Heart left ventricle (tissue), 16 donors: ENCODE measurements at places on chromosomes 4 and X.

DNA sequence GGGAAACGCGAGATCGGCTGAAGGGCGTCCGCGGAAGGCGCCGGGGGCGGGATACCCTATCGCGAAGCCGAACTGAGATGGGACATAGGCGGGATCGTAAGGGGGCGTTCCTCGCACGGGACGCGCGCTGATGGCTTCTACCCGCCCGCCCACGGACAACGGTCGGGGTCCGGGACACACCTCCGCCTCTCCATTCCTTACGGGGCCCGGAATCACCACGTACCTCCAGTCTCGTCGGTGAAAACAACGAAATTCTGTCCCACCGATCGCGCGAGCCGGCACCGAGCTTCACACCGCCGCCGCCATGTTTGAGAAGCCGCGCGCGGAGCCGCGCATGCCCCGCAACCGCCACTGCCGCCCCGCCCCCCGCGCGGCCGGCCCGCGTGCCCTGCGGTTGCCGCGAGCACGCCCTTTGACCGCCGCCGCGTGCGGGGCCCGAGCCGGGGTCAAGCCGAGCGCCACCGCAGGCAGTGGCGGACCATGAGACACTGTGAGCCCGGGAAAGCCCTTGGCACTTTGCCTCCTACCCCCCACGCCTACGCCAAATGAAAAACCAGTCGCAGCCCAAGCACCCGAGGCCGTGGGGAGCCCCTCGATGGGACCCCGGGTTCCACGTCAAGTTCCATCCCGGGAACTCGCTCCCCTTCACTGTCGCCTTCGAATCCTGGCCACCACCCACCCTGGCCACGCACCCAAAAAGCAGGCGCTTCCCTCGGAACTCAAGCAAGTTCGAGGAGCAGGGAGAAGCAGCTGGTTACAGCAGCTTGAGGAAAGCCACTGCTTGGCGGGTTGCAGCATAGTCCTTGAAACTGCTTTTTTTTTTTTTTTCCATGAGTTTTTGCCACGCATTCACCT, at the start of gene SCML2:
SCML2 (minus strand) TSS at position 320 of the 855 bp plus-strand sequence. CDS start 20,617 bp downstream, outside the sequence.
- no peaks in the 10 kb centered on the region for H3K4me1 ChIP-seq
- H3K36me3 ChIP-seq, result no peaks in the 10 kb centered on the region

- no peaks in the 10 kb centered on the region for H3K4me1 ChIP-seq
- DNase-seq, result peak; percentile 17
- no peaks in the 10 kb centered on the region for H3K36me3 ChIP-seq
- no peak overlapping the region for H3K27ac ChIP-seq
- H3K27me3 ChIP-seq, result peaks cover 21% of the 10 kb centered on the region
These were observed 9.9 kb downstream of the ZNF157 start for GRCh38 chrX:47380268-47380667.

GRCh38 chr4:73193659-73194058, 64.9 kb downstream of the ANKRD17 start:
- no peak for DNase-seq
- H3K27me3 ChIP-seq, result no peaks in the 10 kb centered on the region
- H3K4me1 ChIP-seq, result no peaks in the 10 kb centered on the region
- H3K4me3 ChIP-seq, result no peak overlapping the region
- H3K27ac ChIP-seq, result no peak overlapping the region

DNA sequence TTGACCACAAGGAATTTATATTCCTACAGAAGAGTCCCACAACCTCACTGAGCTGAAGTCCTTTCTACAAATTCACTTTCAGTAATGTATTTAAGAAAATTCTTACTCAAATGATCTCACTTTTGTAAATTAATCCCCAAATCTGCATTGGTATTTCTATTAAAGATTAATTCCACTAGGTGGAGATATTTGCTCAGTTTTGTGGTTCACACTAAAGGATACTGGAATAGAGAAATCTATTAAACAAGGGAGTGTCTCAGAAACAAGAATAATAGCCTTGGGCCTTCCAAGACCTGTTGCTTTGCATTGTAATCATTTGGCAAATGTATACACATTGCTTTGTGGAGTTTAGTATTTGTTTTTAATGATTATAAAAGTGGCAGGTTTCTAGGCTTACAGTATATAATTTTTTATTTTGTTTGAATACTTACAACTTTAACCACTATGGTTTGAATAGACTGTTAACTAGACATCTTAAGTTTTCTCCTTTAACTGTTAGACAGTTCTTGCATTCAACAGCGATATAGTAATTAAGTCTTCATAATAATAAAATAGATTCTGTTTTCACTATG, 25.9 kb downstream of the CFAP299 start:
- H3K27me3 ChIP-seq, result no peaks in the 10 kb centered on the region
- no peak overlapping the region for H3K27ac ChIP-seq
- H3K4me3 ChIP-seq, result no peak overlapping the region
- no peak for DNase-seq
- no peaks in the 10 kb centered on the region for H3K36me3 ChIP-seq
- no peaks in the 10 kb centered on the region for H3K4me1 ChIP-seq

DNA sequence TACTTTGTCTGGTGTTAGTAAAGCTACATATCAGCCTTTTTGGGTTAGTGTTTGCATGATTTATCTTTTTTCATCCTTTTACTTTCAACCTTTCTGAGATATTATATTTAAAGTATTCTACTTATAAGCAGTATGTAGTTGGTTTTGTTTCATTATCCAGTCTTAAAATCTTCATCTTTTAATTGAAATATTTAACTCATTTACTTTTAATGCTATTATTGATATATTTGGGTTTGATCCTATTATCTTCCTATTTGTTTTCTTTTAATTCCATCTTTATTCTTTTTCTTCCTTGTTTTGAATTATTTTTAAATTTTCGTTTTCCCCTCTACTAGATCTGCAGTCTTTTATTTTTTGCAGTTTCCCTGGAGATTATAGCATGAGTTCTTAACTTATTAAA, 44.0 kb downstream of the CLDN22 start:
- peaks cover 29% of the 10 kb centered on the region for H3K36me3 ChIP-seq
- H3K4me1 ChIP-seq, result no peaks in the 10 kb centered on the region
- DNase-seq, result no peak

- no peaks in the 10 kb centered on the region for H3K27me3 ChIP-seq
- no peak overlapping the region for H3K4me3 ChIP-seq
- no peak overlapping the region for H3K27ac ChIP-seq
- no peaks in the 10 kb centered on the region for H3K36me3 ChIP-seq
- H3K4me1 ChIP-seq, result no peaks in the 10 kb centered on the region
These were observed 1183.4 kb upstream of the PCDH7 start for GRCh38 chr4:29536745-29537144.

DNA sequence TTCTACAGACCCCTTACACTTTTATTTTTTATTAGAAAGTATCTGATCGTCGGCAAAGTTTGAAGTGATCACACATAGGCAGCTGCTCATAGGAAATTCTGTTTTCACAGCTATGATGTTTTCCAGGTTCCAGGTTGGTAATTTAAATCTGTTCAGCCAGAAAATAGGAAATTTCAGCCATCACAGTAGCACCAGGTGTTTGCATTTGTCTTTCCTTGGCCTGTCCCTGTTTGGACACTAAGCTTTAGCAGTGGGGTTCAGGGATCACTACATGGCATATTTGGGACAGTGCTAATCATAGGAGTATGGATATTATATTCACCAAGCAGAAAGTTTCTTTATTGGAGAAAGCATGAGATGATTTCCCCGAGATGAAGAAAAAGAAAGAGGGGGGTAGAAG, 92.9 kb downstream of the ANK2 start:
- DNase-seq, result no peak
- no peak overlapping the region for H3K4me3 ChIP-seq
- no peaks in the 10 kb centered on the region for H3K36me3 ChIP-seq
- H3K27ac ChIP-seq, result no peak overlapping the region

GRCh38 chrX:15663439-15663838, 1.2 kb downstream of the CLTRN start:
- DNase-seq, result no peak
- peaks cover 90% of the 10 kb centered on the region for H3K27me3 ChIP-seq
- H3K27ac ChIP-seq, result no peak overlapping the region
- H3K4me1 ChIP-seq, result no peaks in the 10 kb centered on the region
- H3K4me3 ChIP-seq, result no peak overlapping the region

- DNase-seq, result no peak
- no peaks in the 10 kb centered on the region for H3K27me3 ChIP-seq
- no peaks in the 10 kb centered on the region for H3K4me1 ChIP-seq
- no peaks in the 10 kb centered on the region for H3K36me3 ChIP-seq
- H3K27ac ChIP-seq, result no peak overlapping the region
These were observed 96.9 kb downstream of the MAMLD1 start for GRCh38 chrX:150460063-150460462.

GRCh38 chrX:129984111-129984958, 1.9 kb downstream of the BCORL1 start:
- no peaks in the 10 kb centered on the region for H3K27me3 ChIP-seq
- no peaks in the 10 kb centered on the region for H3K36me3 ChIP-seq
- H3K4me3 ChIP-seq, result no peak overlapping the region
- DNase-seq, result peak; percentile 12
- no peaks in the 10 kb centered on the region for H3K4me1 ChIP-seq

DNA sequence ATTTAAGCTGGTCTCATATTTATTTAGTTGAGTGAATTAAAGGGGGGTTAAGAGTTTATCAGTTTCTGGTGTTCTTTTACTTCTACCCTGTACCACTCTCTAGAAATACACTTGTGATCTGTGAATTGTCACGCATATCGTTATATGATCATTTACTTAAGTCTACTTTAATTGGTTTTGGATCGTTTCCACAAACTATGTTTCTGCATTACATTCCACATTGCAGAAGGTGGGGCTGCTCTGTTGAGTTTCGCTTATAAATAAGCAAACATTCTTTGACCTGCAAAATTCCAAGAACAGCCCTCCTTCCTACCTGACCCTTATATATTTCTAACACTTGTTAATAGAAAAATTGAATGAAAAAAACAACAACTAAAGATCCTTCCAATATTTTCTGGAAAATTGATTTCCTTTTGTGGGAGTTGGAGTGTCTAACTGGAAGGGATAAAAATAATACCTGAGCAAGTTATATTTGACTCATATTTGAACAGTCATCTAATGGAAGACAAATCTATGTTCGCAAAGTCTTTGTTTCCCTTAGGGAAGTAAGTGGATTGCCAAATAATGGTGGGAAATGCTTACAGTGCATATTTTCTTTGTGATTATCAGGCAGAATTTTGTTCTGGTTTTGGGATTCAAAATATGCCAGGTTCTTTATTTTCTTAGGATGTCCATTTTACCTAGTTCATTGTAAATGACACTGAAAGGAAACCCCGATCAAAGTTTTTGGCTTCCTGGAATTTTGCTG, 152.7 kb downstream of the RELL1 start:
- H3K4me1 ChIP-seq, result no peaks in the 10 kb centered on the region
- H3K4me3 ChIP-seq, result no peak overlapping the region
- H3K27me3 ChIP-seq, result no peaks in the 10 kb centered on the region
- no peak for DNase-seq
- H3K36me3 ChIP-seq, result no peaks in the 10 kb centered on the region

DNA sequence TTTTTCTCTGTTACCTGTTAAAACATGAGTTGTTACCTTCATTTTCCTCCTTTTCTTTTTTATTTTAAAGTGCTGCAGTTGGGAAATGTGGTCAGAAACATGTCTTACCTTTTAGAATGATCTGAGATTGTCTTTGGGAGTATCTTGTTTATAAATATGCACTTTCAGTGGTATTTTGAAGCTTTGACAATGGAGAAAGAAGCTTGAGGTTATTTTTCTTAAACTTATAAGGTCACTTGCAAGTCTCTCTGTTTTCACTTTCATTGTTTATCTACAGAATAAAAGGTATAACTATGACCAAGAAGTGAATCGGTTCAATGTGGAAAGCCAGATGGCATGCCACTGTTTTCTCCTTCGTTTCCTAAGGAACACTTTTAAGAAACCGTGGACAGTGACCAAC, 167.5 kb upstream of the SLC7A11 start:
- H3K36me3 ChIP-seq, result no peaks in the 10 kb centered on the region
- H3K4me3 ChIP-seq, result no peak overlapping the region
- no peak overlapping the region for H3K27ac ChIP-seq
- no peaks in the 10 kb centered on the region for H3K4me1 ChIP-seq
- DNase-seq, result no peak

- H3K27me3 ChIP-seq, result no peaks in the 10 kb centered on the region
- H3K36me3 ChIP-seq, result peaks cover 3% of the 10 kb centered on the region
- H3K27ac ChIP-seq, result no peak overlapping the region
- H3K4me1 ChIP-seq, result no peaks in the 10 kb centered on the region
- no peak for DNase-seq
- no peak overlapping the region for H3K4me3 ChIP-seq
These were observed 2.3 kb upstream of the AASDH start for GRCh38 chr4:56389558-56389957.

DNA sequence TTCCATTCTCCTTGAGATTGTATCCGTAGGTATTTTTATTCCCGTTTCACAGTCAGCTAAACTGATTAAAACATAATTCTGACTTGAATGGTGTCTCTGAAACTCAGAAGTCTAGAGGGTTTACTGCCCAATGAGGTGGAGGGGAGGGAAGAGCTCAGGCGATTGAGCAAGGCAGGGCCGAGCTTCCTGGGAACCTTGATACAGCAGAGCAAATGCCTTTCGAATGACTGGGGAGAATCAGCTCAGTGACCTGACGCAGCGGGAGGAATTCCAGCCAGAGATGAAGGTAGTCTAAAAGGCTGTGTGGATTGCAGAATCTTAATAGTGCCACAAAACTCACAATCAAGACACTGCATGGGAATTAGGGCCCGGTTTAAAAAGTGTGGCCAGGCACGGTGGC, 233.6 kb downstream of the EVC2 start:
- H3K27ac ChIP-seq, result no peak overlapping the region
- DNase-seq, result no peak

DNA sequence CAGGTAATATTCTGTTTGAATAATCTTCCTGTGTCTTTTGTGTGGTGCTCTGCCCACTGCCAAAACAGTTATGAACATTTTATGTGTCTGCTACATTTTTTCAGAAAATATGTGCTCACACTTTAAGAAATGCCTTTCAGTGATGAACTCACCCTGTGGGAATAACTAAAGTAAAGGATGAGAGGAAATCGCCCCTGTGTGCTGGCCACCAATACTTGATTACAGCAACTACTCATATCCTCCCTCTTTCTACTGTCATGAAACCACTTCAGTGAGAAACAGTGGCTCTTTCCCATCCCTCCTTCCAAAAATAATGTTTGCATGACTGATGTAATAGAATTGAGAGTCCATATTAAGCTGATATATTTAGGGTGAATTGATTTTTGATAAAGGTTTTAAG, 900.9 kb downstream of the RAB28 start:
- DNase-seq, result no peak
- H3K4me3 ChIP-seq, result no peak overlapping the region
- H3K27me3 ChIP-seq, result no peaks in the 10 kb centered on the region
- H3K4me1 ChIP-seq, result no peaks in the 10 kb centered on the region

DNA sequence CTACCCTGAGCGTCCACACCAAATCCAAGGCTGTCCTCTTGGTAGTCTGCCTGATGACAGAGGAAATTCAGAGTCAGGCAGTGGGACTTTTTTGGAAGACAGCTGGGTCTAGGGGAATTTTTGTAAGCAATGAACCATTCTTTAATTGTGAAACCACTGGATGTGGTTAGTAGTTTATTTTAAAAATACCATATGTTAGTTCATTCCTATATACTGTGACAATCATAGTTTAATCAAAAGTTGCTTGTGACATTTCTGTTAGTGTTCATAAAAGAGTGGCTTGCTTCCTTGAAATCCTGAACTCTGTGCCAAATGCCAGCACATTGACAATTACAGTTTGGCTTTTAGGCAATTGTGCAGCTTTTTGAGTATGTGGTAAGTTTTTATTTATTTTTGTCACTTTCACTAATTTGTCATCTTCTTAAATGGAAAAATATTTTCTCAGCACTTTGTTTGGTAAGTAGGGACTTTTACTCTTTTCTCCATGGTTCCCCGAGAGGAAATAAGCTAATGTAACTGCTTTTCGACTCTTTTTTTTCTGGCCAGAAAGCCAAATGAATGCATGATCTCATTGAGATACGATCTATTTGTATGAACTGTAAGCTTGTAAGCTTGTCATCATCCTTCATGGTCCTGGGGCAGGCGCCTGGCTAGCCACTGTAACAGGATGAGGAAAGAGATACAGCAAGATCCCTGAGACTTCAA, 72.6 kb upstream of the SLC4A4 start:
- H3K4me3 ChIP-seq, result no peak overlapping the region
- no peaks in the 10 kb centered on the region for H3K27me3 ChIP-seq
- no peak for DNase-seq
- no peaks in the 10 kb centered on the region for H3K36me3 ChIP-seq
- H3K4me1 ChIP-seq, result peaks cover 37% of the 10 kb centered on the region
